A172 (cell line): ENCODE measurements at places on chromosomes 7 and 10. TPM values are rescaled to one million over a fixed set of nuclear protein-coding genes. Genes with fewer than 3 reads are reported as not detected.

Gene HYAL4
- not detected in 2 replicates for total RNA-seq

Gene POLR1F
- total RNA-seq: 45.4 and 53.8 TPM in 2 replicates

Gene NPY4R
- 0.09 and 0.17 TPM in 2 replicates for total RNA-seq

Gene AMPH
- total RNA-seq: 12.4 and 13.4 TPM in 2 replicates

Gene LRRC17
- 843 and 845 TPM in 2 replicates for total RNA-seq

Gene PCDH15
- 0.12 TPM in 1 of 2 replicates, not detected in the other for total RNA-seq

Gene HOXA1
- 0.34 TPM in 1 of 2 replicates, not detected in the other for total RNA-seq

Gene NEURL1
- 0.17 TPM in 1 of 2 replicates, not detected in the other for total RNA-seq

Gene EBLN1
- not detected in 2 replicates for total RNA-seq

Gene GLI3
- total RNA-seq: 2.5 and 2.8 TPM in 2 replicates

Gene WNT2
- not detected in 2 replicates for total RNA-seq

Gene CLDN4
- 31.4 and 35.4 TPM in 2 replicates for total RNA-seq

Gene TSPAN15
- 13.6 and 18.7 TPM in 2 replicates for total RNA-seq

Gene TACC2
- total RNA-seq: 4.4 and 8.5 TPM in 2 replicates

Gene PTPRE
- 3.8 and 4.7 TPM in 2 replicates for total RNA-seq

Gene SLC13A1
- not detected in 2 replicates for total RNA-seq

Gene CYP2C19
- not detected in 2 replicates for total RNA-seq

Gene PLXNA4
- total RNA-seq: 0.22 and 0.36 TPM in 2 replicates
